Stimulated activated CD4-positive, alpha-beta T cell treated with anti-CD3 and anti-CD28 coated beads, Interleukin-1b, Interleukin-23, amount 100 ng/mL, for 1 hour (primary cell): ENCODE measurements at places on chromosomes 13 and 19.

GRCh38 chr19:4967738-4968461 lies 1.0 kb upstream of the KDM4B start:
- no peak for DNase-seq

GRCh38 chr13:25585000-25585399 lies 213.2 kb downstream of the ATP8A2 start:
- DNase-seq: no peak

- no peak for DNase-seq
Observed at GRCh38 chr13:27919659-27919933, 204 bp upstream of the PDX1 start.

DNA sequence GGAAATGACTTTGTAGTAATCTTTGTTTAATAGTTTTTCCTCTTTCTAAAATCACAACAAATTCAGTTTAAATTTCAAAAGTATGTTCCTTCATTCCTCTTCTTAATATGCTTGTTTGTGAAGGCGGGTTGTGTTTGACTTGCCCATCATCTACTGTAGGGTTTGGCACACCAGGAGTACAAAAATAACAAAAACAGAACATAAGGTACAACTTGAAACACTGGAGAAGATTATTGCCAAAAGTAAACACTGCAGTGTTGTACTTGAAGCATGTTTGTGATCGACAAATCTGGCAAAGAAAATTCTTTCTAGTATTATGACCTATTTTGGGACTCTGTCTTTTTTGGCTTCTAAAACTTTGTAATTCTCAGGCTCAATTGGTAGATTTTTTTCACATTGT lies 518.6 kb downstream of the SLITRK5 start:
- no peak for DNase-seq

DNA sequence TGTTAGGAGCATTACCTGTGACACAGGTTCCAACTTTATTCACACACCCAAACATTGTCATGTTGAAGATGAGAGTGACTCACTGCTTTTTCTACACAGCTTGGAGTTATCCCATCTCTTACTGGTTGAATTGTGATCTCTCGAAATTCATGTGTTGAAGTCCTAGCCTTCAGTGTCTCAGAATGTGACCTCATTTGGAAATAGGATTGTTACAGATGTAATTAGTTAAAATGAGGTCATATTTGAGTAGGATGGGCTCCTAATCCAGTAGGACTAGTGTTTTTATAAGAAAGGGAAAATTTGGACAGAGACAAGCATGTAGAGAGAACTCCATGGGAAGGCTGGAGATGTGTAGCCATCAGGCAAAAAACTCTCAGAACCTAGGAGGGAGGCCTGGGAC lies 142.5 kb downstream of the POSTN start:
- DNase-seq: no peak

DNA sequence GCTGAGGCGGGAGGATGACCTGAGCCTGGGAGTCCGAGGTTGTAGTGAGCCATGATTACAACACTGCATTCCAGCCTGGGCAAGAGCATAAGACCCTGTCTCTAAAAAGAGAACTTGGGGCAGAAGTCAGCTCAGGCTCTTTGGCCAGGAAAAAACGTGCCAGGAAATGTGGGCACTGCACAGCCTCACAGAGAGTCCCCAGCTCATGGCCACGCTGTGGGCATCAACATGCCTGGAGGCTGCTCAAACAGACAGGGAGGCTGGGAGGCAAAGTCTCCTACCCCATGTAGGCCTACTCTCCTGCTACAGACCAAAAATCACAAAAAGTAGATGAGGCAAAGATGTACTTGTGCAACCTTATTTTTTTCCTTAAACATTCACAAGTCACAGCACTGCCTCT lies 49.4 kb downstream of the PEPD start:
- no peak for DNase-seq

- no peak for DNase-seq
Observed at GRCh38 chr19:44943801-44944249, 1.8 kb downstream of the APOC4 start.

- DNase-seq: no peak
Observed at GRCh38 chr19:33883859-33884519, 87.3 kb downstream of the KCTD15 start.

DNA sequence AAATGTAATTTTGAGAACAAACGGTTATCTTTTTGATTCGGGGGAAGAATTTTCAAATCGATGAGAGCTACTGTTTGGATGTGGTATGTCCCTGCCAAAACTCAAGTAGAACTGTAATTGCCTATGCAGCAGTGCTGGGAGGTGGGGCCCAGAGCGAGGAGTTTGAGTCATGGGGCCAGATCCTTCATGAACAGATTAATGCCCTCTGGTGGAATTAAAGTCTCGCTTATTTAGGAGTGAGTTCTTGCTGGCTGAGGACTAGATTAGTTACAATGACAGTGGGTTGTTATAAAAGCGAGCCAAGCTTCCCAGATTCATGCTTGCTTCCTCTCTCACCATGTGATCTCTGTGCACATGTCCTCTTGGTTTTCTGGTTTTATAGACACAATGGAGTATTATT lies 11.8 kb upstream of the PRR20A start:
- no peak for DNase-seq

DNA sequence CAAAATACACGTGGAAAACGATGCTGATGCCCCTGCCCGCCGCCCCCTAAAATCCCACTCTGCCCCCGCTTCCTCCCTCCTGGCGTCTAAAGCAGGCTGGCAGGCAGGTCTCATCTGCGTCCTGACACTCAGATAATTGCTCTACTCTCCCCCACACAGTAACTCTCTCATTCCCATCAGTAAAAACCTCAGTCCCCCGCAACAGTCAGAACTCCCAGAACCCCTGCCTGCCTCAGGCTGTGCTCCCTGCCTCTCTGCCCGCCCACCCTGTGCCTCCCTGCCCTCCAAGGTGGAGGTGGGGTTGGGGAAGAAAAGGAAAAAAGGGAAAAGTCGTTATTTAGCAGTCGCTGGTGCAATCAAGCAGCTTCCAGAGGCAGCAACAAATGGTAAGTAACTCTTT lies 473.7 kb downstream of the EFNB2 start:
- DNase-seq: no peak

DNA sequence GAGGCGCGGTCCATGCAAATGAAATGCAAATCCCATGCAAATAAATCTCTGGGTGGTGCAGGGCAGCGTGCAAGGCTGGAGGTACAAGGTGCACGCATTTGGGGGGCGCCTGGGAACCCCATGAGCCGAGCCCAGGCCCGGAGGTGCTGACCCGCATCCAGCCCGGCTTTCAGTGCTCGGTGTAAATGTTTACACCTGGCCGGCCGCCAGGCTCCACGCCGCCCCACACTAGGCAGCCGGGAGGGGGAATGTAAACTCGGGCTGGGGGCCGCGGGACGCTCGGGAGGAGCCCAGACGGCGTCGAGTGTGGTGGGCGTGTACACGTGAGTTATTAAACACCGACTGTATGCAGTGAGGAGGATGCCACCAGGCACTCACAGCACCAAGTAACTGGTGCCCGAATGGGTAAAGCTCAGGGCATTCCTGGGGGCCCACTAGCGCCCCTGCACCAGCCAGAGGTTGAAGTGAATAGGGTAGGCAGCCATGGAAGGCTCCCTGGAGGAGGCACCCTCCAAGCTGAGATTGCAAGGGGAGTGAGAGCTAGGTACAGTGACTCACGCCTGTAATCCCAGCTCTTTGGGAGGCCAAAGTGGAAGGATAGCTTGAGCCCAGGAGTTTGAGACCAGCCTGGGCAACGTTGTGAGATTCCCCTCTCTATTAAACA lies 17.2 kb downstream of the FUT6 start:
- DNase-seq: no peak

DNA sequence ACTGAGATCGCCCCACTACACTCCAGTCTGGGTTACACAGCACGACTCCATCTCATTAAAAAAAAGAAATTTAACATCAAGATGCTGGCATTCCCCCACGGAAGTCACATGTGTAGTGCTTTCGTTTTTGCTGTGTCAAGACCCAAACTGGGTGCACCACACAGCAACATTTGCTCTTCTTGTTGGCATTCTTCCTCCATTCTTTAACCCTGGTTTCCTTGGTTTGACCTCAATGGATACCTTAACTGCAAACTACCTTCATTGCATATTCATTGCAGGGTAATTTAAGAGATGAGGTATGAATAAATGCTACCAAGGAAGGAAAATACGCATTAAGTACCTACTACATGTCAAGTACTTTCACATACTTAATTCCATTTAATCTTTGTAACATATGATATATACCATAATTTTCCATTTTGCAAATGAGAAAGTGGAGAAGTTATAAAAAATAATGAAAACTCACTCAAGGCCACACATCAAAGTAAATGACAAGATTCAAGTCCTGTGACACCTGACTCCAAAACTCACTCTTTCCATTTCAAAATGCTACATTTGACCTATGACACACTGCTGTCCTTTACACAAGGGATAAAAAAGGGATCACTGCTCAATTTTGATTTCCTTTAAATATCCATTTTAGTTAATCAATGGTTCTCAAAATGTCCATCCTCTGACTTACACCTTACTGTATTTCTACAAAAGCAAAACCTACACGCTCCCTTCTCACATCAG lies 59.2 kb downstream of the STK24 start:
- no peak for DNase-seq

- DNase-seq: no peak
Observed at GRCh38 chr19:55544014-55544413, 1.3 kb downstream of the SBK3 start.

GRCh38 chr13:46383383-46383782 lies 3.7 kb downstream of the RUBCNL start:
- DNase-seq: no peak

- no peak for DNase-seq
Observed at GRCh38 chr19:3698386-3698950, 1.8 kb downstream of the PIP5K1C start.

DNA sequence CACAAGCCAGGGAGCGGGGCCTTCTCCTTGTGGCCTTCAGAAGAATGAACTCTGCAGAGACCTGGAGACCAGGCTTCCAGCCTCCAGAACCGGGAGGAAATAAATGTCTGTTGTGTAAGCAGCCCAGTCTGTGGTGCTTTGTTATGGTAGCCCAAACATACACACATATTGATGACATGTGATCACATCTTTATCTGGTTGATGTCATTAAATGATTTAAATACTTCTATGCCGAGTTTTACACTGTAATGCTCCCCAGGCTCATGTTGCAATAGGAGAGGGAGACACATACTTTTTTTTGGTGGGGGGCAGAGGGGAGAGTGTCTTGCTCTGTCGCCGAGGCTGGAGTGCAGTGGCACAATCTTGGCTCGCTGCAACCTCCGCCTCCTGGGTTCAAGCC lies 188.0 kb upstream of the IRS2 start:
- DNase-seq: no peak

DNA sequence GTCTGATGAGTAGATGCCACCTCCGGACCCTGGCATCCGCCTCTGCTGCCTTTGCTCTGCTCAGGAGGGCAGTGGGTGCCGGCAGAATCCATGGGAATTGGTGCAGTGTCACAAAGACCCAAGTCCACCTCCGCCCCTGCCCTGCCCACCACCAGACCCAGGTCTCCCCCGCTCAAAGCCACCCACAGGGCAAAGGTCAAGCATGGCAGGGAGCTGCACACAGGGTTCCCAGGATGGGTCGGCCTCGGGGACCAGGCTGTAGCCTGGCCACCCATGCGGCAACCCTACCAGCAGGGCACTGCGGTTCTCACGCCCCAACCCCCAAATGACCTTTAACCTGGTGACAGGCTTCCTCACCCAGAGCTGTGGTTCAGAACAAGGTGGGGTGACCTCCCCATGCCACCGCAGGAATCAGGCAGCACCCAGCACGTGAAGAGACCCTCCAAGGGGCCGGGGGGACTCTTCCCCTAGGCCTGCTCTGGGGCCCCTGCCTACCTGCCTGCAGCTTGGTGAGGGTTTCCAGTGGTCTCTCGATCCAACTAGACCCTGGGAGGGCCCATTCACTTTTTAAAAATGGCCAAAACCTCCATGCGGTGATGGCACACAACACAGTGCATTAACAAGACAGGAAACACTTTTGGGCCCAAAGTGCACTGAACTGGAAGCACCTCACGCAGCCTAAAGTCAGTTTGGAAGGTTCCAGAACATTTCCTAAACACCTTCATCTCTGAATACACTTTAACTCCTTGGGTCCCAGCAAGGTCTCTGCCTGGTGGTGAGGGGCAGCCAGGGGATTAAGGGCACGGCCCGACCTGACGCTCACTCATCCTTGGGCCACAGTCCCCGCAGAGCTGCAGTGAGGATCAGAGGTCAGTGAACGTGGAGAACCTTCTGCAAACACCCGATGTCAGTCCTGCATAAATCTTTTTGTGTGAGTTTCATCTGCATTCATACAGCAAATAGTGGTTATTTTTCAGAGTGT lies 11.0 kb downstream of the GAS6 start:
- DNase-seq: no peak

GRCh38 chr13:113544071-113544891 lies 40.3 kb upstream of the TFDP1 start:
- DNase-seq: no peak

GRCh38 chr19:41726493-41726892 lies 18.1 kb downstream of the CEACAM5 start:
- no peak for DNase-seq

DNA sequence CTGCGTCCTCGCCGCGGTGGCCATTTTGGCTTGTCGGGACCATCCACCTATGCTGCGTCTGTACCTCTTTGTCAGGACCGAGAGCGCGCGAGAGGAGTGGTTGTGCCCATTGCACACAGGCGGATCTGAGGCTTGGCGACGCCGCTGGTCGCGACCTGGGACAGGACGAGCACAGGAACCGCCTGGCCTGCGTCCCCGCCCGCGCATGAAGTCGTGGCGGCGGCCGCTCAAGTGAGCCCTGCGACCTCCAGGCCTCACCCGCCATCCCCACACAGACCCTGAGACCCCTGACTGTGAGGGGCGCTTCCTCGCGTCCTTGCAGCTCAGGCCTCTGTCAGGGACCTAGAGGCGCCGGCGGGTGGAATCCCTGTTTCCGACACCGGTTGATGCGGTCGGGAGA lies 16.8 kb downstream of the ZNF586 start:
- no peak for DNase-seq

DNA sequence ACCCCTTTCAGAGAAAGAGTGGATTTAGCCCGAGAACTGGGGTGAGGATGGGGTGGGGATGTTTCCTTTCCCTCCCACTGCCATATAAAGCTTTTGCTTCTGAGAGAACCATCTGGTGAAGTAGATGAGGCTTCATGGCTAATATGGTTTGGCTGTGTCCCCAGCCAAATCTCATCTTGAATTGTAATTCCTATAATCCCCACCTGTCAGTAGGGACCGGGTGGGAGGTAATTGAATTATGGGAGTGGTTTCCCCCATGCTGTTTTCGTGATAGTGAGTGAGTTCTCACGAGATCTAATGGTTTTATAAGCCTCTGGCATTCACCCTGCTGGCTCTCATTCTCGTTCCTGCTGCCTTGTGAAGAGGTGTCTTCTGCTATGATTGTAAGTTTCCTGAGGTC lies 270.9 kb downstream of the LMO7 start:
- no peak for DNase-seq
